ENCODE measurements at places on chromosomes 11 and 22.

DNA sequence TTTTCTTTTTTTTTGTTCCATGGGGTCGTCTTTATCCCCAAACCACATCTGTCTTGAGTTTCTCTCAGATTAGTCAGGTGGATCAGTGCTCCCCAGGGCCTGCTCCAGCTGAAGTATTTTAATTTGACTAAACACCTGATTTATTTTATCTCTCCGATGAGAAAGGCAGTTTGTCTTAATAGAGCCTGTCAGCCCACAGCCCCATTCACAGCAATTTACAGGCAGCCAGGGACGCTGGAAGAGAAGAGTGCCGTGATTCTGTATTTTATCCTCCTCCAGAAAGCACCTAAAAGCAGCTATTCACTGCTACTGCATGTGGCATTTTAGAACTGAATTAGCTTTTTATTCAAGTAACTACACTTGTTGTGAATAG, 164.5 kb downstream of the SOX6 start:
- H3K27me3 ChIP-seq = no peaks in the 10 kb centered on the region
- peak; percentile 47 for DNase-seq
- no peak overlapping the region for H3K4me3 ChIP-seq
- peaks cover 5% of the 10 kb centered on the region for H3K4me1 ChIP-seq
- H3K36me3 ChIP-seq = no peaks in the 10 kb centered on the region

GRCh38 chr22:50303848-50304527, 3.5 kb downstream of the PLXNB2 start:
- H3K4me3 ChIP-seq = peak overlapping the region; percentile 35
- peaks cover 3% of the 10 kb centered on the region for H3K36me3 ChIP-seq
- DNase-seq = peak; percentile 63
- no peaks in the 10 kb centered on the region for H3K27me3 ChIP-seq
- H3K27ac ChIP-seq = peak overlapping the region; percentile 48

- DNase-seq = no peak
Observed at GRCh38 chr11:65699306-65699705, 12.7 kb upstream of the KAT5 start.

- H3K27ac ChIP-seq = no peak overlapping the region
- no peaks in the 10 kb centered on the region for H3K27me3 ChIP-seq
- no peak overlapping the region for H3K4me3 ChIP-seq
- DNase-seq = no peak
- H3K4me1 ChIP-seq = no peaks in the 10 kb centered on the region
- peaks cover 96% of the 10 kb centered on the region for H3K36me3 ChIP-seq
Observed at GRCh38 chr11:121059605-121060004, 35.7 kb downstream of the TBCEL start.

DNA sequence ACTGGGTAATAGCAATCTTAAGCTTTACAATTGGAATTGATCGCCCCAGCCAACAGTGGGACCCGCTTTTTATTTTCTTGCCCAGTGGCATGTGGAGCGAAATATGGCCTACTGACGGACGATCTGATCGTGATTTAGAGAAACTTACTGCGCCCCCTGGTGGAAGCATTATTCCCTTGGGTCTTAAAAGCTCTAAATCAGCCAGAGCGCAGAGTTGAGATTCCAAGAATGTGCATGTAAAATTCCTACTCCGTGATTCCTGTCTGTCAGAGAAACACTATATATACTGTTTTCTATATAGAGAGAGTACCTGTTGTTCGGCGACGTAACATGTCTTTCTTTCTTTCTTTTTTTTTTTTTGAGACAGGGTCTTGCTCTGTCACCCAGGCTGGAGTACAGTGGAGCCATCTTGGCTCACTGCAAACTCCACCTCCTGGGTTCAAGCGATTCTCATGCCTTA, 3.7 kb upstream of the DPF2 start:
- DNase-seq = peak; percentile 70
- no peaks in the 10 kb centered on the region for H3K36me3 ChIP-seq
- peak overlapping the region; percentile 13 for H3K27ac ChIP-seq
- peaks cover 3% of the 10 kb centered on the region for H3K4me1 ChIP-seq
- H3K4me3 ChIP-seq = no peak overlapping the region
- H3K27me3 ChIP-seq = no peaks in the 10 kb centered on the region

DNA sequence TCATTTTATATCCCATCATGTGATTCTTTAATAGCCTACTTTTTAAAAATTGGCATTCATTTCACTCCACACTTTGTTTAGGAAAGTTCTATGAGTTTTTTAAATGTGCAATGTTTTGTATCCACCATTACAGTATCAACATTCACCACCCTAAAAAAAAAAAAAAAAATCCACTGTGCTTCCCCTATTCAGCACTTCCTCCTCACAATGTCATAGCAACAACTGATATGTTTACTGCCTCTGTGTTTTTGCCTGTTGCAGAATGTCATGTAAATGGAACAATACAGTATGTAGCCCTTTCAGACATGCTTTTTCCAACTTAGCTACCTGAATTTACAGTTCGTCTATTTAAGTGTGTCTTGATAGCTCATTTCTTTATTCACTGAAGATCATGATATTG, 754.2 kb downstream of the FAM181B start:
- no peaks in the 10 kb centered on the region for H3K27me3 ChIP-seq
- H3K27ac ChIP-seq = no peak overlapping the region
- no peak overlapping the region for H3K4me3 ChIP-seq

- H3K4me3 ChIP-seq = no peak overlapping the region
- peaks cover 14% of the 10 kb centered on the region for H3K4me1 ChIP-seq
- no peak for DNase-seq
- H3K27ac ChIP-seq = no peak overlapping the region
- no peaks in the 10 kb centered on the region for H3K36me3 ChIP-seq
Observed at GRCh38 chr11:117573326-117573725, 223.7 kb downstream of the DSCAML1 start.

DNA sequence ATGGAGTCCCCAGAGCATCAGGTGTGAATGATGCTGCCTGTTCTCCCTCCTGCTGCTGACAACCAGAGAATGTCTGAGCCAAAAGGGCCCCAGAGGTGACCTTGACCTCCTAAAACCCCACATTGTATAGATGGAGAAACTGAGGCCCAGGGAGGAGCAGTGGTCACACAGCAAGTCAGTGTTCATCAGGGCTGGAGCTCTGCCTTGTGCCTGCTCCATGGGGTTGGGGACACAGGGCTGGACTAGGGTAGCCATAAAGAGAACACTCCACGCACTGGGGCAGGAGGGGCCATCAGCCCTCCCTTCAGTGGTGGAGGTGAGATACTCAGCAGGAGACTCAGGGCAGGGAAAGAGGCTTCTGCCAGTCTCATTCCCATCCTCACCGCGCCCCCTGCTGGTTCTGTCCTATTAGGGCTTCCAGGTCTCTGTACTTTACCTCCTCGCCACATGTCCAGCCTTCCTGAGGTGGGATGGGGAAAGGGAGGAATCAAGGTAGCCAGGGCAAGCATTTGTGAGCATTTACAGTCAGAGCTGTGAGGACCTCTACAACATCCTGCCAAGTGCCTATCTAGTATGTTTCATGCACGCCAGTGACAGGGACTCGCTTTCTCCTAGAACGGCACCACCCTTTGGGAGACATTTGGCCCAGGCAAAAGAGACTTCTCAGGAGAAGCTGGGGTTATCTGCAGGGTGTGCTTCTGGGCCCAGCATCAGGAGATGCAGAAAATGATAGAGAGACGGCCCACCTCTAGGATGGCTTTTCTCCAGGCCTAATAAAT, 43.2 kb downstream of the NEU3 start:
- no peak overlapping the region for H3K27ac ChIP-seq
- H3K4me3 ChIP-seq = no peak overlapping the region

DNA sequence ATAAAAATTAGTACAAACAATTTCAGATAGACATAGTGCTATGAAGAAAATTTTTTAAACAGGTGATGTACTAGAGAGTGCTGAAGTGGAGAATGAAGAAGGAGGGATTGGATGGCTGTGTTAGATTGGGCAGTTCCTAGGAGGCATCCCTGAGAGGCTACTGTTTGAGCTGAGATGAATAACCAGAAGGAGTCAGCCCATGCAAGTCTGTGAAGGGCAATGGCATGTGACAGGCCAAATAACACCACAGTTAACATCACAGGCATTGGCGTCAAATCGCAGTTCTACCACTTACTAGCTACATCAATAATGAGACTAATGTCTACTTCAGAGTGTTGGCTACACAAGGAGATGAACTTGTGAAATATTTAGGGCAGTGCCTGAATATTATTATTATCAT, 35.4 kb downstream of the HORMAD2 start:
- H3K36me3 ChIP-seq = no peaks in the 10 kb centered on the region
- no peaks in the 10 kb centered on the region for H3K4me1 ChIP-seq
- DNase-seq = no peak
- H3K4me3 ChIP-seq = no peak overlapping the region

DNA sequence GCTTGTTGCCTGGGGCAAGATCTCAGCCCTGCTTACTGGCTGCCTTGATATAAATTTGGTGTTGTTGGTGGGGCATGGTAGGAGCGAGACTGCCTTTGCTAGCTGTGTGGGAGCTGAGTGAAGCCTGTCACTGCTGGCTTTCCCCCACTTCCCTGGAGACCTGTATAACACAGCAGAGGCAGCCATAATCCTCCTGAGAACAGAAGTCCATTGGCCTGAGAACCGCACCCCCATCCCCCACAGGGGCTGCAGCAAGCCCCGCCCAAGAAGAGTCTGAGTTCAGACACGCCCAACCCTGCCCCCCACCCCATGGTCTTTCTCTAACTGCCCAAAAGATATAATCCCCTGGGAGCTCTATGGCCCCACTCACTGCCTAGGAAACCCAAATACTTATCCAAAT, 39.2 kb upstream of the ARHGAP42 start:
- H3K4me3 ChIP-seq = no peak overlapping the region
- no peaks in the 10 kb centered on the region for H3K27me3 ChIP-seq
- H3K4me1 ChIP-seq = no peaks in the 10 kb centered on the region
- no peak overlapping the region for H3K27ac ChIP-seq

- DNase-seq = no peak
- H3K27ac ChIP-seq = no peak overlapping the region
Observed at GRCh38 chr11:2328021-2328420, 26.2 kb downstream of the TSPAN32 start.

GRCh38 chr11:77690649-77691048, 53.1 kb upstream of the CLNS1A start:
- no peak overlapping the region for H3K4me3 ChIP-seq
- no peaks in the 10 kb centered on the region for H3K27me3 ChIP-seq
- peaks cover 60% of the 10 kb centered on the region for H3K36me3 ChIP-seq
- DNase-seq = no peak

GRCh38 chr11:17744151-17744940, 9.8 kb downstream of the KCNC1 start:
- no peak overlapping the region for H3K4me3 ChIP-seq
- H3K27me3 ChIP-seq = no peaks in the 10 kb centered on the region
- H3K4me1 ChIP-seq = no peaks in the 10 kb centered on the region
- H3K36me3 ChIP-seq = no peaks in the 10 kb centered on the region
- H3K27ac ChIP-seq = no peak overlapping the region

- H3K4me1 ChIP-seq = peaks cover 3% of the 10 kb centered on the region
- no peaks in the 10 kb centered on the region for H3K27me3 ChIP-seq
- no peak for DNase-seq
- no peak overlapping the region for H3K4me3 ChIP-seq
- no peak overlapping the region for H3K27ac ChIP-seq
- no peaks in the 10 kb centered on the region for H3K36me3 ChIP-seq
Observed at GRCh38 chr11:120563703-120564572, 52.4 kb downstream of the GRIK4 start.

DNA sequence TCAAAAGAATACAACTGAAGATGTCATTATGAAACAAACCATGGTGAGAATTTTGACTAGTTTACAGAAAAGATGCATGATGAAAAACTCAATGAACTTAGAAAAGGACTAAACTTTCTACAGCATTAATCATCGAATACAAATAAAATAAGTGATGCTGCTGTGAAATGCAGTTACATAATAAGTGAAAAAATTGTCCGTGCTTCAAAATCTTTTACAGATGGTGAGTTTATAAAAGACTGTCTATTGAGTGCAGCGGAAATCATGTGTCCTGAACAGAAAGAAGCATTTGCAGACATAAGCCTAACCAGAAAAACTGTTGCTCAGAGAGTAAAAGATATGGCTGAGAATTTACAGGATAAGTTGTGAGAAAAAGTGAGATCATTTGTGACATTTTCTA, 33.8 kb downstream of the NEAT1 start:
- H3K27ac ChIP-seq = 0 out of 2 replicates have a peak overlapping the region, but pooled peaks have one; percentile 11
- no peak overlapping the region for H3K4me3 ChIP-seq
- H3K4me1 ChIP-seq = peaks cover 8% of the 10 kb centered on the region
- no peaks in the 10 kb centered on the region for H3K36me3 ChIP-seq
- H3K27me3 ChIP-seq = no peaks in the 10 kb centered on the region

GRCh38 chr11:62427630-62428233, 8.9 kb downstream of the SCGB1A1 start:
- H3K36me3 ChIP-seq = no peaks in the 10 kb centered on the region
- H3K4me1 ChIP-seq = peaks cover 18% of the 10 kb centered on the region
- peak overlapping the region; percentile 76 for H3K27ac ChIP-seq
- no peaks in the 10 kb centered on the region for H3K27me3 ChIP-seq
- no peak overlapping the region for H3K4me3 ChIP-seq
- peak; percentile 47 for DNase-seq

DNA sequence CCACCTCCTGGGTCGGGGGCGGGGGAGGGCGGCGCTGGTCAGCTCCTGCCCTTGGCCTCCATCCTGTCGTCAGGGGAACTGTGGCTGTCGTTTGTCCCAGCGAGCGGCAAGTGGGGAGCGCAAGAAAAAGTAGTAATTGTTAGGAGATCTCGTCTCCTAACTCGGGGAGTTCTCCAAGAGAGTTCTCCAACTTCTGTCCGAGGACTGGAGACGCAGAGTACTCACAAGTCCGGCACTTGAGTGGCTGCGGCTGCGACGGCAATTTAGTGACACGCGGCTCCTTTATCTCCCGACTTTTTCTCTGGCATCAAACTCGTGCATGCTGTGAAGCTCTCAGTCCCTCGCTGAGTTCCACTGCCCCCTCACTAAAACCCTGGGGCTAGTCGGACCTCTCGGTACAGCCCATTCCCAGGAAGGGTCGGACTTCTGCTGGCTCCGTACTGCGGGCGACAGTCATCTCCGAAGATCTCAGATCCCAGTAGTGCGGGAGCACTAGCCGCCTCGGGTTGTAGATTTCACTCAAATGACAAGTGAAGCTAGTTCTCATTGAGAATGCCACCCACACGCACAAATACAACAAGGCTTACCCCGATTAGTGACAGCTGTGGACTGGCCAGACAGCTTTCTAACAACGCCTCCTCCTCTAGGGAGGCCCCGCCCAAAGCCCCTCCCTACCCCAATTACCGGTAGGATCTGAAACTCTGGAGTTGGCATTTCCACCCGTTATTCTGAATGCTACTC, at the start of gene PGR:
Gene PGR, minus strand, starts transcription at position 611 of the 741 bp plus-strand sequence. CDS start 743 bp downstream, outside the sequence.
- peaks cover 34% of the 10 kb centered on the region for H3K27me3 ChIP-seq
- peaks cover 3% of the 10 kb centered on the region for H3K4me1 ChIP-seq
- no peak within 1 kb of the TSS for H3K4me3 ChIP-seq
- peak; percentile 15 for DNase-seq

- DNase-seq = no peak
- no peaks in the 10 kb centered on the region for H3K36me3 ChIP-seq
- no peak overlapping the region for H3K4me3 ChIP-seq
- H3K4me1 ChIP-seq = no peaks in the 10 kb centered on the region
- no peaks in the 10 kb centered on the region for H3K27me3 ChIP-seq
Observed at GRCh38 chr11:89608234-89608966, 101.7 kb upstream of the TRIM77 start.

DNA sequence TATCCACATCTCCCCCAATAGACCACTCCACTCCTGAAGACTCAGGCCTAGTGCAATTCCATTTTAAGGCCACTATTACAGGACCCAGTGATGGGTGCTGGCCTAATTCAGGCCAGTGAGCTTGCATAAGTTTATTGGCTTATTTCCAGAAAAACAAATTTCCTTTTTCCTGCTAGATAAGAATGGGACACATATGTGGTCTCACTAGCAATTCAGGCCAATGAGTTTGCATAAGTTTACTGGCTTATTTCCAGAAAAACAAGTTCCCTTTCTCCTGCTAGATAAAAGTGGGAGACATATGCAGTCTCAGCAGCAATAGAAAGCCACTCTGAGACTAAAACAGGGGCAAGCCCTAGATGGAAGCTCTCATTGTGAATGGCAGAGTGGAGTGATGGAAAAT, 22.4 kb downstream of the ADM start:
- peaks cover 55% of the 10 kb centered on the region for H3K4me1 ChIP-seq
- no peak overlapping the region for H3K4me3 ChIP-seq
- H3K36me3 ChIP-seq = no peaks in the 10 kb centered on the region
- peak overlapping the region; percentile 97 for H3K27ac ChIP-seq
- DNase-seq = no peak
